ENCODE measurements at places on chromosomes 3 and 15. TPM values are rescaled to one million over a fixed set of nuclear protein-coding genes. Genes with fewer than 3 reads are reported as not detected.

Gene CASR
- under 0.01 TPM for total RNA-seq

GRCh38 chr15:45641999-45642932 is 7.4 kb downstream of the SQOR start:
- DNase-seq = peak; percentile 73
- H3K4me1 ChIP-seq = peaks cover 76% of the 10 kb centered on the region
- H3K36me3 ChIP-seq = no peaks in the 10 kb centered on the region
- H3K4me3 ChIP-seq = no peak overlapping the region

GRCh38 chr3:192449036-192449435 is 278.3 kb downstream of the FGF12 start:
- H3K4me1 ChIP-seq = no peaks in the 10 kb centered on the region
- H3K36me3 ChIP-seq = no peaks in the 10 kb centered on the region
- H3K27me3 ChIP-seq = peaks cover 27% of the 10 kb centered on the region

DNA sequence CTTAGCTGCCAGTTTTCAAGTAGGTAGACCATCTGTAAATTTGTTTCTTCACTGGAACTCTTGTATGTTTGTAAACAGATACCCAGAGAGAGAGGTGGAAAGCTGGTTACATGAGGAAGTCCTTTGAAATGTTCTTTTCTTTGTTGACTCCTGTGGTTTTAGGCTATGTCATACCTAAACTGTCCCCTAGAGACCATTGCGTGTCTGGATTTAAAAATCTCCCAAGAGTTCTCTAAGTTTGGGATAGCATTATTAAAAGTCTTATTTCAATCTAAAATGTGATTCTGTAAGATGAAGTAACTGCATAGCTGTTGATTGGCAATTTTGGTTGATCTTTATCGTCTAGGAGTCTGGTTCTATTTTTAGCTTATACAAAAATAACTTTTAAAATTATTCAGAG is 127.2 kb downstream of the GHSR start:
- H3K4me3 ChIP-seq = no peak overlapping the region
- no peaks in the 10 kb centered on the region for H3K27me3 ChIP-seq
- no peak for DNase-seq
- H3K4me1 ChIP-seq = peaks cover 78% of the 10 kb centered on the region
